GF-D8 (cell line): ENCODE measurements at places on chromosomes 6 and 20.

GRCh38 chr20:36299459-36299858 is 6.7 kb upstream of the DLGAP4 start:
- no peak for DNase-seq

DNA sequence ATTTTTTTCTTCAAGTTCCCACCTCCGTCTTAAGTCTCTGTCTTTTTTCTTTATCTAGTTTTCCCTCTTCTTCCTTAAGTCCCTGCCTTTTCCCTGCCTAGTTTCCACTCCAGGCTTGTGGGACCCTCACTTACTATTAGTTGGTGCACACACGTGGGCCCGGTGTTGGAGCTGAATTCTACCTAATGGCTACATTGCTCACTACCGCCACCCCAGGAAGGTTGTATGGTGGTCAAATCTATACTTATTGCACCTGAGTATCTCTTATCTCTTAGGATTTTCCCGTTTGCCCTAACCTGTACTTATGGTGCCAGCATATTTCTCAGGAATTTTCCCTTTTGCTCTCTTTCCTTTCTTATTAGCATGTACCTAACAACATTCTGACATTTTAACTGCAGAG is 692.8 kb downstream of the EPM2A start:
- no peak for DNase-seq

DNA sequence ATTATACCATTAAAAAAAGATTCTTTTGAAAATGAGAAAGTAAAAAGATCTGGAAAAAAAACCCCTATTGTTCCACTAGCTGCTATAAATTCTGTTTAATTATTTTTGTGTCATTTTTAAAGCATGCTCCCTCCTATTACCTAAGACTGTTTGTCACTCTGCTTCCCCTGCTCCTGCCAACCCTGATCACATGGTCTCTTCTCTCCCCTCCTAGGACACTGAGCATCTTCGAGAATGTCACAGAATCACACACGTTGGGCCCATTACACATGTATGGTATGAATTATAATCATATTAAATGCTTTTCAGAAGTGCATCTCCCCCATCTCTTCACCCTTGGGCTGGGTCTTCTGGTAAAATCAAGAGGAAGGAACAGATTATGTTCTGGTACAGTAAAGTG is 6.2 kb downstream of the SNAP91 start:
- no peak for DNase-seq

- DNase-seq: no peak
Observed at GRCh38 chr20:52972965-52973819, 1.0 kb downstream of the TSHZ2 start.

DNA sequence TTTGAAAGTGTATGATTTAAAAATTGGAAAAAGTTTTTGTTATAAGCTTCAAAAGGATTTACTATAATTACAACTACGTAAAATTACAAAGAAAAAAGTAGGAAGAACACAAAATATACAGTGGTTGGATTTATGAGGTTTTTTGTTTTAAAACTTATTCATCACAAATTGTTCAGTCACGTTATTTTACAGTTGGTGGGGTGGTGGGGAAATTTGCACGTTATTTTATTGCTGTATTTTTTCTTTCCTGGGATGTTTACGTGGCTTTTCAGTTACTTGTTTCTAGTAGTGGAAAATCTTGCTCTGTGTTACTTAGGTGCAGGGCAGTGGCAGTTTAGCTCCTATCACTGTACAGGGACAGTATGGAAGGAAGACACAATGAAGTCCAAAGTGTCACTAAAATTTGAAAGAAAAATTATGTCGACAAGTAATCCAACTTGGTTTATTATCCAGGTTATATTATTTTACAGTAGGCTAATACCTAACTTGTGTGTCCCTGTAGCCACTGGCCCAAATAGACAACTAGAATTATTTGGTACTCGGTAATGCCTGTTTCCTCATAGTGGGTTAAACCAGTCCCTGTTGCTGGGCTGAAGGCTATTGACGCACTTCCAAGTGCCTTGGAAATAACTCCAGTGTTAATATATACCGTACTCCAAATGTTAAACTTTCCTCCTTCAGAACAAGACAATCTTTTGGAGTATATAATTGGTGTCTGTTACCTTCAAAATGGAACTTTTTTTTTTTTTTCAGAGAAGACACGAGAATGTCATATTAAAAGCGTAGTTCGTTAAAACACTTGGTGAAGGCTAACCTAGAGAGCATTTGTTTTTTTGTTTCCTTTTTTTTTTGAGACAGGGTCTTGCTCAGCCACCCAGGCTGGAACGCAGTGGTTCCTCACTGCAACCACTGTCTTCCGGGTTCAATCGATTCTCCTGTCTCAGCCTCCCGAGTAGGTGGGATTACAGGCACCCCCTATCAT is 4.6 kb downstream of the JARID2 start:
- DNase-seq: no peak

DNA sequence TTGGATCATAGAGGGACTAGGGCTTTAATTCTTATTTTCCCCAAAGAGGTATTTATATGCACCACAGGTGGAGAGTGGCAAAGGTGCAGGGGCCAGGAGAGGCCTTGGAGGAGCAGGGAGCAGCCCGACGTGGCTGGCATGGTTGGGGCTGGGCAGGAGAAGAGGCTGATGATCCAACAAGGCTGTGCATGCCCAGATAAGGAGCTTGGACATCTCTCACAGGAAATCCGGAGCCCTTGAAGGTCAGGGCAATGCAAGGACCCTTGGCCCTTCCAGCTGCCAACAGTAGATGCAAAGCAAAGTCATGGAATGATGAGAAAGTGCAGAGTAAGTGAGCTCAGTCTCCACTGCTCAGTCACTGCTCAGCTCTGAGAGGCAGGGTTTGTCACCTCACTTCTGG is 39.9 kb upstream of the SIRT5 start:
- DNase-seq: no peak

GRCh38 chr6:170371080-170371479 is 64.5 kb downstream of the FAM120B start:
- DNase-seq: no peak

DNA sequence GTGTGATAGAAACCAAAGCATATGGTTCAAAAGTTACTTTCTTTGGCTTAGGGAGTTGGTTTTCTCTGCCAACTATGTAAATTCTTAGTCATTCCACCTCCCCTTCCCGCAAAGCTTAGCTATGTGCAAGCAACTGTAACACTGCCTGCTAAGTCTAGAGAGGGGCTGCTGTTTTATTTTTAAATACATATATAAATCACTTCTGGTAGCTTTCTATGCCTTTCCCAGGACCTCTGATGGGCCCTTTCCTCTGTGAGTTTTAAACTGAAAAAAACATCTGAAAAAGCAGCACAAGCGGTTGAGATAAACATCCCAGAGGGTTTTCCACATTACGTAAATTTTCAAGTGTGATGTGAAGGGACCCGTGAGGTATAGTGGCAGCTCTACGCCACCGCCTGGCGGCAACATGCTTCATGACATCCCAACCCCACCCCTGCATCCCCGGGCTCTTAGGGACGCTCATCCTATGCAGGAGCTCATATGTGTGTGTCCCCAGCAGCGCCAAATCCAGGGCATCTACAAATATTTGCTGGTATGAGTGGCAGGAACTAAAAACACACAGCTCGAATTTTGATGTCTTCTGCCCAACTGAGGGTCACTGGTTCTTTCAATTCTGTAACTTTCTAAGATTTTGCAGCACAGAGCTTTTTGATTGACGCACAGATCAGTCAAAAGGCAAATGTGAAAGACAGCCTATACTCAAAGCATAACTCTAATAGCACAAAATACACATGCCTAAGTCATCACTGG is 12.7 kb downstream of the SAYSD1 start:
- no peak for DNase-seq

DNA sequence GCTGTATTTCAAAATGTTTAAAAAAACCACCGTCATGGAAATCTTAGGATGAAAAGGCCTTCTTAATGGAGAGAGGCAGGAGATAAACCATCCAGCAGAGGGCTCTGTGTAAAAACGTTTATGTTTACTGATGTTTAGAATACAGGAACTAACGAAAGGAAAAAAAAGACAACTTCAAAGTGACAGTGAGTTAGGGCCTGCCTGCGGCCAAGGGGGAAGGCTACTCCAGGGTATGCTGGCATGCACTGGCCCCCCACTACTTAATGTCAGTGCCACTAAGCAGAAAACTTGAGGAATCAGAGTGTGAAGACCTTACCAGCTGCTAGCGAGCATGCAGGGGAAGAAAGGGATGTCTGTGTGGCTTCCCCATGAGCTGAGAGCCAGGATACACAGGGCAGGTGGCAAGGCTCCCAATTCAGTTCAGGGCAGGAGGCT is 47.7 kb downstream of the AKAP7 start:
- no peak for DNase-seq

DNA sequence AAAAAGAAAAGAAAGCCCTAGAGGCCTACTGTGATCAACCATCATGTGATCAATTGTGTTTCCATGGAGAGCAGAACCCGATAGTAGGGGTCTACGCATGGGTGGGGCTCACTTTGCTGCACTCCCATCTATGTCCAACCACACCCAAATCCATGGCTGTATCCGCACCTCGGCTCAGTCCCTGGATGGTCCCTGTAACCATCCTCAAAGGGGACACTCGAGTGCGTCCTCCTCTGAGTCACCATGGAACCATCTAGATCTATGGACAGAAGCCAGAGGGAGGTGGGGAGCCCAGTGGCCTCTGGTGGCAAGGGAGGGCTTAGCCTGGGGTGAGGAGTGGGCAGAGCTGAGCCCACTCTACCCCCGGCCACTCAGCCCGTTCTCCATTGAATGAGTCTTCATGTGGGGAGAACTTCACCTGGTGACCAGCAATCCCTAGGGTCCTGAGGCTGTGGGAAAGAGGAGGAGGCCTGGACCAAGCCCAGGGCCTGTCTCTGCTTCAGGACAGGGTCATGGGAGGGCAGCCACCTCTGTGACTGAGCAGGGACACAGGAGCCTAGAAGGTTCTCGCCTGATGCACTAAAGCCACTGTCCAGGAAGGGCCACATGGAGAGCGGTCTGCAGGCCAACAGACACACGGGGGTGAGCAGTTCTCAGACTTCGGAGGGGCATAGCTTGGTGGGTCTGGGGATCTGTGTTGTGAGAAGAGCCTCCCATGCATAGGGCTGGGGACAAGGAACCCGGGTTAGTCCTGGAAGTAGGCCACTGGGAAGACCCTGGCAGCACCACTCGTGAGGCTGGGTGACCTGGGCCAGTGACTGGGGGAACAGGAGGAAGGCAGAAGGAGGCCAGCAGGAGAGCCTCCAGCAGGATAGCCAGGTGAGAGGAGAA is 19.3 kb downstream of the RAET1L start:
- DNase-seq: no peak

DNA sequence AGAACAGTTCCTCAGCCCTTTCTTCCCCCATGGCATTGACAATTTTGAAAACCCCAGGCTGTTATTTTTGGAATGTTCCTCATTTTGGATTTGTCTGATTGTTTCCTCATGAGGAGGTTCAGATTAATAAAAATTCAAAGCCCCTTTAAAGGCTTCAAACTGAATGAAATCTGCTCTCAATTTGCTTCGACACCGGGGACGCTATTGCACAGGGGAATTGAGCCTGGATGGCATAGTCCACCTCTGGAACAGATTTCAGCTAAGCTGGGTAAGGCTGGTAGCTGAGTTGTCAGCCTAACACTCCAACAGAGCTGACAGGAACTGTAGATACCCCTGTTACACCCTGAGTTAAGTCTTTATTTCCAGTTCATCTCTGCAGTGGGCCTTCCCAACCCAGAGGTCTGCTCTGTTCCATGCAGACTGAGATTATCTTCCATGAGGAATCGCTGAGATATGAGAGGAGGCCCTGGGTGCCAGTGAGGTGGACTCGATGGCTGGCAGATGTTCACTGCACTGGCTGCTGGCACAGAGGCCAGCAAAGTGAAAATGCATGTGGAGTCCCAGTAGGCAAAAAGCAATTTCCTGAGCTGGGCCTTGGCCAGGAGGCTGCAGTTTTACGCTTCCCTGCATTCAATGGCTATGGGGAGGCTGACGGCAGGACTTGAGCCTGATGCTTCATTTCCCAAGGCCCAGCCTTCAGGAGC is 73.3 kb upstream of the PAX1 start:
- DNase-seq: no peak

GRCh38 chr6:36418558-36418957 is 24.1 kb downstream of the PXT1 start:
- no peak for DNase-seq

DNA sequence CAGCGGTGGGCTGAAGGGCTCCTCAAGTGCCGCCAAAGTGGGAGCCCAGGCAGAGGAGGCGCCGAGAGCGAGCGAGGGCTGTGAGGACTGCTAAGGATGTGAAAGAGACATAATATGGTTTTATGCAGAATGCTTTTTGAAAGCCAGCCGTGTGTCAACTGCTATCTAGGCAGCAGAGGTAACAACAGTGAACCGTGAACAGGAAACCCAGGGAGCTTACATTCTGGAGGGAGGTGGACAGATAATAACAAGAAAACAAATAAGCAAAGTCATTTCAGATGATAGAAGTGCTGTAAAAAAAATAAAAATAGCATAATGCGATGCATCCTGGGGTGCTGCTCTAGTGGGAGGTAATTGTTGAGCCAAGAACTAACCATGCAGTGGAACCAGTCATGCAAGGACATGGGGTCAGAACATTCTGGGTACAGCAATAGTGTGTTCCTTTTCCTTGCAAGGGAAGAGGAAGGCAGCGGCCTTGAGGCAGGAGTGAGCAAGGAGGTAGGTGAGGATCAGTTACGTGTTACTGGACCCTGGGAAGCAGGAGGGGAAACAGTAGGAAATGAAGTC is 134.4 kb upstream of the TMEM170B start:
- DNase-seq: no peak

DNA sequence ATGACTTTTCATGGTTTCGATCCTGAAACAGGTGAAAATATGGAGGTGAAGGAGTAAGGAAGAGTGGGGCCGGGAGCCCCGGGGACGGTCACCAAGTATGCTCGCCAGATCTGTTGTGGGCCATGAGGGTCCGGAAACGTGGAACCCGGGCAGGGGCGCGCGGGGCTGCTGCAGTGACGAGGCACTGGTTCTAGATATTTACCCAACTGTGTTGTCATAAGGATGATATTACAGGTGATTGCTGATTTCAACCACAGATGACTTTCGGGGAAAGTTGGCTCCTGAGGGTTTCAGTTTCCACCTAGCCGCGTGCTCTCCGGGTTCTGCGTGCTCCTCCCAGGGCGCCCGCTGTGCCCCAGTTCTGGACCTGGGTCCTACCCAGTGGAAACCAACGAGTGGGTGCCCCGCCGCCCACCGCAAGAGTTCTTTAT is 12.2 kb downstream of the RAET1G start:
- DNase-seq: no peak

GRCh38 chr6:86609549-86610388 is 327.6 kb upstream of the HTR1E start:
- no peak for DNase-seq

DNA sequence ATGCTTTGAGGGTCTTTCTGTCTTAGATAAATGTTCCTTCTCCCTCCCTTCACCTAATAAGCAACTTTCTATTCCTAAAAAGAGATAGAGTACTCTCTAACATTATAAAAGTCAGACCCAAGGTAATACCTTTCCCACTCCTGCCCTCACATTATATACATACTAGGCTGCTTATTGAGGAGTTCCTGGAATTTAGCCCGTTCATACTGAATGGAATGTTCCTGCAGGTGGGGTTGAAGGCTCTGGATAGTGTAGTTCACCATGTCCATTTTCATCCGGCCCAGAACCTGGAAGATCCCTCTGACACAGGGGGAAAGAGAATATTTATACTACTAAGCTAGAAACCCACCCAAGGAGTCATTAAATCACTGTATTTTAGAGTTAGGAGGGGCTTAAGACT is 20.4 kb downstream of the TCP11 start:
- no peak for DNase-seq
